Suppressor macrophage (primary cell): ENCODE measurements at places on chromosomes 7 and 10.

DNA sequence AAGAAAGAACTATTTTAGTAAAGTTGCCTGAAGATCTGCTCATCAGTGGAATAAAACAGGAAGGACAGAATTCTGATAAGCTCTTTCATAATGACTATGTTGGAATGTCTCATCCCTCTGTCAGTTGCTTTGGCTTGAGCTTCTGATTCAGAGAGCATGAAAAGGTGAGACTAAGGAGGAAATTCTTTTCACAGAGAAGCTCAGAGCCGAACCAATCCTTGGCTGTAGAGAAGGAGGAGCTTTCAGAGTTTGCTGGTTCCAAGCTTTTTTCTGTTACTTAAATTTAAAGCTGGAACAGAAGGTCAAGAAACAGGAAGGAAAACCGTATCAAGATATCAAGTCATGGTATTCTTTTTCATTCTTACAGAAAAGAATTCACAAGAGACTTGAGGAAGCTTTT, 24.0 kb downstream of the GSTO2 start:
- no peak for DNase-seq

- DNase-seq, result no peak
Measured at GRCh38 chr10:34295142-34295548, 520.0 kb downstream of the PARD3 start.

GRCh38 chr10:118725886-118726500, 28.8 kb downstream of the CACUL1 start:
- DNase-seq, result no peak

- DNase-seq, result no peak
Measured at GRCh38 chr10:76647301-76647700, 990.3 kb downstream of the KCNMA1 start.

- DNase-seq, result no peak
Measured at GRCh38 chr10:32041290-32042028, 14.8 kb downstream of the KIF5B start.

DNA sequence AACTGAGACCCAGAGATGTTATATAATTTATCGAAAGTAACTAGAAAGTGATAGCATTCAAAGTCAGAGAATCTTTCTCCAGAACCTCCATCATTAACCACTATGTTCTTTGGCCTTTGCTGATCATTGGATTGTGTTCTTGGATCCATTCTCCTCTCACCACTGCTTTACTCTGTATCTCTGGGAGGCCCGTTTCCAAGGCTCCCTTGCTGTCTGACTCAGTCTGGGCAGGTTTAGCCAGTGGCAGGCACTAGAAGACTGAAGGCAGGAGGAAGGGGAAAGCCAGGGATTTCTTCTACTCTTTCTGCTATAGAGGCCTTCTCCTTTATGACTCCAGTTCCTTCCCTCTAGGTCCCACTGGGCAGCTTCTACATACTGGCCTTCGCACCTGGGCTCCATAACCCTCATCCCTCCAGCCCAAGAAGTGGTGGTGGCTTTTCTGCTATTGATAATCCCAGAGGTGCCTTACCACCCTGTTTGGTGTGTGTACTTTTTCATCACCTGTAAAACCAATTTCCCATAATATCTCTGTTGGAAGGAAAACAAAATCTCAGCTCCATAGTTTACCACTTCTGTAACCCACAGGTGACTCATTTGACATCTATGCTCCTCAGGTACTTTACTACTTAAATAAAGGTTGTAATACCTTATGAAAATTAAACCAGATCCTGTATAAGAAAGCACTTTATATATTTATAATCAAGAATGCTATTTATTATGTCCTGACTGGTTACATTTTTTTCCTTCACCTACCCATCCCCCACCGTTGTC, 36.0 kb downstream of the BCAP29 start:
- no peak for DNase-seq

DNA sequence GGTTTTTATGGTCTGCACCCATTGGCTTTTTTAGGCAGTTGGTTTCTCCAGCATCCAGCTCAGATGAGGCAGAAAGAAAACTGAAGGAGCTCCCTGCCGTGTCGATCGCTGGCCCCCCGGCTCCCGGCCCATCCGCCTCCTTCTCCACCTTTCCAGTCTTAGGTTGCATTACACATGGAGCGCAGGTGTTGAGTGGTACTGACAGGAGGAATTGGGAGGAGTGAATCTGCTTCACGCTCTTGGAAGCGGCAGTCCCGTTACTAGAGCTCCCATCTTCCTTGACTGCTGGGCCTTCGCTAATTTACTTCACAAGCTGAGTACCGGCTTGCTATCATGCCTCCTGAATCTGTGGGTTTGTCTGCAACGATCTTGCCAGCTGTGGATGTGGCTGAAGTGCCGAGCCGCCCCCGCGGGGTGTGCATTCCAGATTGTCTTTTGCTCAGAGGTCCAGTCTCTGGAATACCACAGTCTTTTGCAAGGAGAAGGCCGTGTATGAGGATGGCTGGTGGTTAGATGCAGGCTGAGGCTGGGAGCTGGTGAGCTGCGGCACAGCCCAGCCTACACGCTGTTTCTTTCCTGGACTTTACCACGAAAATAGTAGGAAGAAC, 17.1 kb downstream of the IQCE start:
- no peak for DNase-seq

GRCh38 chr7:8491544-8492489, 58.4 kb downstream of the NXPH1 start:
- DNase-seq, result no peak

DNA sequence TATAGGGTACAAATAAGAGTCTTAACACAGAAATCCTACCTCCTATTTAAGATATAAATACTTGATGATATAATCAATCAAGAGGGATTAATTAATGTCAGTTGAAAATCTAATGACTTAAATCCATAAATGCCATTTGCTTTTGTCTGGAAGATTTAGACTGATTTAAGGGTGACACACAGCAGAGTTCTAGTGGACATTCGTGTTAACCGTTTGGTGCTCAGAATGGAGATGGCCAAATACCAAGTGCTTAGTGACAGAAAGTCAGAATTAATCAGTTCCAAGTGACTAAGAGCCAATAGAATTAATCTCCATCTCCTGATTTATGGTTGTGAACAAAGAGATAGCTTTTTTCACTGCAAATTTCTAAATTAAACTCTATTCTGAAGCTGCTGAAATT, 36.2 kb downstream of the NAMPT start:
- no peak for DNase-seq

DNA sequence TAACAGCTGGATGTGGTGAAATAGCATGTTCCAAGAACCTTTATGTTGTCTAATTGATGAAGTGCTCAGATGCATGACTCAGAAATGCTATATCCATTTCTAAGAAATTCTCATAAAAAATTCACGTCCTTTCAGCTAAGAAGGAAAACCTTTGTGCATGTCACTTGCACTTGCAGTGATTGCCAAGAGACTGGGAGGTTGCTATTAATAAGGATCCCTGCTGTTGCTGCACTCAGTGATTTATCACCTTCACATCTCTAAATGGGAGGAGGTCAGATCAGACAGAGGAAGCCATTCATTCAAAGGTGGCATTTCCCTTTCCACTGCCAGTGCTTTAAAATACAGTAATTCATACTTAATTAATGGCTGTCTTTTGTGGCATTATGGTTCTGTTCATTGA, 89.5 kb downstream of the THSD7A start:
- no peak for DNase-seq

DNA sequence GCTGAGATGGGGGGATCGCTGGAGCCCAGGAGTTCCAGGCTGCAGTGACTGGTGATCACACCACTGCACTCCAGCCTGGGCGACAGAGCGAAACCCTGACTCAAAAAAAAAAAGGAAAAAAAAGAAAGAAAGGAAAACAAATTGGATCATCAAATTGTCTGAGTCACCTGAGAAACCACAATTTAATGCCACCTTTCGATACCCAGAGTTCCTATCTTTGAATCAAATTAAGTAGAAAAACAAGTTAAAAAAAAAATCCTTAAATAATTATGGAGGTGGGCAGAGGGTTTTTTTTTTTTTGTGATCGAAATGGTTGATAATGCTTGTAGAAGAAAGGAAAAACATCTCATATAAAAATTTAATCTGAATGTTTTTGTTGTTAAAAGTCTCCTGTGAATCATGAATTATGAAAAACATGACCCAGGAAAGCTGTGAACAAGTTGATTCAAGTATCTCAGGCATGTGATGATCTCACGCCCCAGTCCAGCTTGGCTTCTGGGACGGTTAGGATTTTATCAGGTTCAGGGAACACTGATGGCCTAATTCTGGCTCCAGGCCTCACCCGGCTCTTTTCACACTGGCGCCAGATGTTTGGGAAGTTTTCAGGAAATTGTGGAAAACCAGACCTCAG, 25.3 kb upstream of the CUX1 start:
- no peak for DNase-seq

- no peak for DNase-seq
Measured at GRCh38 chr10:119917777-119918176, 25.2 kb downstream of the SEC23IP start.
